DND-41 (cell line): ENCODE measurements at places on chromosomes 4 and X.
A peak's percentile ranks its signal among the peaks of the same experiment; 100 is the strongest.

GRCh38 chr4:152327606-152328453 is 208.1 kb downstream of the FBXW7 start:
- no peak for DNase-seq

GRCh38 chrX:51456246-51456645 is 40.1 kb downstream of the NUDT11 start:
- no peak for DNase-seq

GRCh38 chr4:120724656-120725055 is 197.9 kb downstream of the PRDM5 start:
- DNase-seq: no peak

- DNase-seq: no peak
These were observed 112.0 kb downstream of the SHROOM3 start for GRCh38 chr4:76546759-76547742.

- DNase-seq: no peak
These were observed 364.8 kb downstream of the PCDH10 start for GRCh38 chr4:133513901-133514300.

DNA sequence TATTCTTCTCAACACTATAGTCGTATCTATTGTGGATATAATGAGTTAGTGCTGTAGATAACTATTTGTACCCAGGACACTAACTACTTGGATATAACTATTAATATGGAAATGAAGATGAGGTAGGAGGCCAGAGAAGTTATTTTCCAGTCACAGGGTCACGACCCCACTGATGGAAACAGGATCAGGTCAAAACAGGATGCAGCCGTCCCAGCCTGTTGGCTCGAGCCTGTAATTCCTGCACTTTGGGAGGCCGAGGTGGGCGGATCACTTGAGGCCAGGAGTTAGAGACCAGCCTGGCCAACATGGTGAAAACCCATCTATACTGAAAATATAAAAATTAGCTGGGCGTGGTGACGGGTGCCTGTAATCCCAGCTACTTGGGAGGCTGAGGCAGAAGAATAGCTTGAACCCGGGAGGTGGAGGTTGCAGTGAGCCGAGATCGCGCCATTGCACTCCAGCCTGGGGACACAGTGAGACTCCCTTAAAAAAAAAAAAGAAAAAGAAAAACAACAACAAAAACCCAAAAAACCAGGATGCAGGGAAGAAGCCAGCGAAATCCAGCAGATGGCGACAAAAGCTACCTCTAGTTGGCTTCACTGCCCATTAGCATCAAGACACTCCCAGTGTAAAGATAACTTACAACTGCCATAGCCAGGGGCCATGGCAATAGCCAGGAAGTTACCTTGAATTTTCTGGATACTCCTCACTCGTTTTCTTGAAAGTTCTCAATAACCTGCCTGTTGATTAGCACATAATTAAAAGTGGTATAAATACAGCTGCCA is 37.9 kb upstream of the NKAP start:
- peak; percentile 22 for DNase-seq

DNA sequence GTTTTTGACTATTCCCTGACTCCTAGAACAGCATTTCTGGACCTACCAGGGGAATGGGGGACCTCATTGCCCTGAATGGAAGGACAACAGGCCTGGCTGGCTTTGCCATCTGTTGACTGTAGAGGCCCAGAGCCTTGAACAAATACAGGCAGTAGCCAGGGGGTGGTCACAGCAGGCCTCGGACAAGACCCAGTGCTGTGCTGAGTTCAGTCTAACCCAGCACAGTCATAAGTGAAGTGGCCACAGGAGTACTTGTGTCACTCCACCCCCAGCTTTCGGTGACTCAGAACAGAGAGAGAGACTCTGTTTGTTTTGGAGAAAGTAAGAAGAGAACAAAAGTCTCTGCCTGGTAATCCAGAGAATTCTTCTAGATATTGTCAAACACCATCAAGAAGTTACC is 310.0 kb downstream of the PRR32 start:
- no peak for DNase-seq
